IMR-90 (cell line): ENCODE measurements at places on chromosomes 3 and 15. TPM values are rescaled to one million over a fixed set of nuclear protein-coding genes. Genes with fewer than 3 reads are reported as not detected.

GRCh38 chr15:48085591-48085930 is 35.2 kb upstream of the SLC24A5 start:
- H3K4me1 ChIP-seq: no peaks in the 10 kb centered on the region
- H3K36me3 ChIP-seq: no peaks in the 10 kb centered on the region
- peaks cover 12% of the 10 kb centered on the region for H3K27me3 ChIP-seq
- no peak for DNase-seq
- H3K4me3 ChIP-seq: no peak overlapping the region
- no peak overlapping the region for H3K27ac ChIP-seq

- H3K4me1 ChIP-seq: no peaks in the 10 kb centered on the region; the same call in 1 of the 2 replicates
- peak; percentile 56 for DNase-seq
- H3K36me3 ChIP-seq: no peaks in the 10 kb centered on the region
- no peak overlapping the region for H3K27ac ChIP-seq
Observed at GRCh38 chr3:122258757-122259371, 66.2 kb upstream of the CSTA start.

DNA sequence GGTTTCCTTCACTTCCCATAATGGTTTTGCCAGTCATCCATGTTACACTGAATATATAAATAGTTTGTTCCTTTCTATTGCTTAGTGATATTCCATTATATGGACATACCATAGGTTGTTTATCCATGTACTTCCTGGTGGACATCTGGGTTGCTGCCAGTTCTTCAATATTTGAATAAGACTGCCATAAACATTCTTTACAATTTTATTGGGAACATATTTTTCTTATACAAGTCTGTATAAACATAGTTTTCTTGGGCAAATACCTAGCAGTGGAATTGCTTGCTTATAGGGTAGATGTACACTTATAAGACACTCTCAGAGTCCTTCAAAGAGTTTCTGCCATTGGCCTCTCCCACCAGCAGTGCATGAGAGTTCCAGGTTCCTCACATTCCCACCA is 231.4 kb downstream of the OPA1 start:
- H3K4me3 ChIP-seq: no peak overlapping the region
- no peaks in the 10 kb centered on the region for H3K4me1 ChIP-seq
- DNase-seq: no peak
- no peaks in the 10 kb centered on the region for H3K36me3 ChIP-seq

DNA sequence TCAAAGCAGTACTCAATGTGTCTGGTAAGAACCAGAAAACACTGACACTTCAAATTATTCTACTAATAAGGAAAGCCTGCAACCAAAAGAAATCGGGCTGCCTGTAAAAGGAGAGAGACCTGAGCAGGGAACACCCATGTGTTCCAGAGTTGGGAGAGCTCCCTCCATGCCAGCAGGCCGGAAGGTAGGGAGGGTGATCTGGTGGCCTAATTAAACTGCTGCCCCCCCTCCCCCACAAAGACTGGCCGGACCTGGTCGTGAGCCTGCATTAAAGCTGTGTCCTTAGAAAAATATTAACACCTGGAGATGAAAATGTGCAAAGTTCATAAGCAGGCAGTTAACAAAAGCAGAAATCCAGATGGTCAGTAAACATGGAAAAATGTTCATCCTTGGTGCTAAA is 170.6 kb upstream of the BHLHE40 start:
- no peak for DNase-seq
- H3K4me3 ChIP-seq: no peak overlapping the region
- H3K36me3 ChIP-seq: no peaks in the 10 kb centered on the region
- no peaks in the 10 kb centered on the region for H3K4me1 ChIP-seq
- peaks cover 4% of the 10 kb centered on the region for H3K27me3 ChIP-seq
- no peak overlapping the region for H3K27ac ChIP-seq

DNA sequence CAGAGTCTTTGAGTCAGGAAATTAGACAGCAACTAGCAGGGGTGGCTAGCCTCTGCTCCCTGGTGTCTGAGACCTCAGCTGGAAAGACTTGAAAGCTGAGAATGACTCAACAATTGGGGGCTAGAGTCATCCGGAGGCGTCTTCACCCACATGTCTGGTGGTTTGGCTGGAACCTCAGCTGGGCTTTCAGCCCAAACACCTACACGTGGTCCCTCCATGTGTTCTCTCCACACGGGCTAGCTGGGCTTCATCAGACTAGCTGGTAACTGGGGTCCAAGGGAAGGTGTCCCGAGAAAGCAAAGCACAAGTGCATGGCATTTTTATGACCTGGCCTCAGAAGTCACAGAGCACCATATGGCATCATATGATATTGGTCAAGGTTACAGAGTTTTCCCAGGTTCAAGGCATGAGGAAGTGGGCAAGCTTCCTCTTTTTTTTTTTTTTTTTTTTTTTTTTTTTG is 19.9 kb upstream of the ABHD2 start:
- no peak overlapping the region for H3K27ac ChIP-seq
- peak; percentile 98 for DNase-seq
- no peaks in the 10 kb centered on the region for H3K27me3 ChIP-seq
- no peaks in the 10 kb centered on the region for H3K36me3 ChIP-seq
- H3K4me3 ChIP-seq: no peak overlapping the region

- peaks cover 28% of the 10 kb centered on the region for H3K27me3 ChIP-seq
- H3K4me1 ChIP-seq: no peaks in the 10 kb centered on the region
- no peak overlapping the region for H3K4me3 ChIP-seq
- DNase-seq: no peak
Observed at GRCh38 chr3:113575206-113575605, 42.9 kb downstream of the SIDT1 start.

DNA sequence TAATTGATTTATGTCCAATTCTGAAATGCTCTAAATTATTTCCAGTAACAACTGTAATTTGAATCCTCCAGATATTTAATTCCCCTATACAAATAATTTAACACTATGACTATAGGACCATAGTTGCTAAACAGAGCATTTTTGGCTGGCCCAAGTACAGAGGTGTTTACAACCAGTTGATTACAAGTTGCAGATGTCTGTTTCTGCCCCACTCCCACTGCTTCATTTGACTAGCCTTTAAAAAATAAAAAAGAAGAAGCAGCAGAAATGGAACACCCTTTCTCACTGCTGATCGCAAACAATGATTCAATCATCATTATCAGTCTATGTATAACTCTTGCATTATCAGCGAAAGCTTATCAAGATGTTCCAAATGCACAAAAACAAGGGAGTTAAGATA is 54.6 kb downstream of the SENP7 start:
- H3K36me3 ChIP-seq: peaks cover 6% of the 10 kb centered on the region; the same call in 1 of the 2 replicates
- no peak for DNase-seq
- H3K4me3 ChIP-seq: no peak overlapping the region
- H3K27ac ChIP-seq: no peak overlapping the region
- no peaks in the 10 kb centered on the region for H3K27me3 ChIP-seq

GRCh38 chr3:32176989-32177701 is 61.3 kb upstream of the CMTM8 start:
- no peaks in the 10 kb centered on the region for H3K4me1 ChIP-seq
- H3K4me3 ChIP-seq: no peak overlapping the region
- H3K36me3 ChIP-seq: no peaks in the 10 kb centered on the region

DNA sequence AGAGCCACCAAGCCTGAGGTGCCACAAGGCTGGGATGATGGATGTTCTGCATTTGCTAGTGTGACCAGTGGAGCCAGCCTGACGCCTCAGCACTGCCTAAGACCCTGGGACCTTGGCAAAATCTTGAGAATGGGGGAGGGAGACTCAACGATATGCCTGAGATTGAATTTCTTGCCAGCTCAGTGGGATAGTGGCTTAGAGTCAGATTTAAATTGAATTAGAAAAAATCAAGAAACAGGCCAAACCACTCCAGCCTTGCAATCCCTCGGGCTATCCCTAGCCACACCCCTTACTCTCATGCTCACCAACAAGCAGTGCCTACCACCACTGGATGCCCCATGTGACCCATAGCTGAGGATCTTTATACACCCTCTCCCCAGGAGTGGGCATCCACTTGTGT is 18.7 kb upstream of the PDE8A start:
- H3K36me3 ChIP-seq: no peaks in the 10 kb centered on the region
- H3K4me1 ChIP-seq: peaks cover 6% of the 10 kb centered on the region
- no peak overlapping the region for H3K4me3 ChIP-seq
- H3K27me3 ChIP-seq: no peaks in the 10 kb centered on the region
- no peak overlapping the region for H3K27ac ChIP-seq

DNA sequence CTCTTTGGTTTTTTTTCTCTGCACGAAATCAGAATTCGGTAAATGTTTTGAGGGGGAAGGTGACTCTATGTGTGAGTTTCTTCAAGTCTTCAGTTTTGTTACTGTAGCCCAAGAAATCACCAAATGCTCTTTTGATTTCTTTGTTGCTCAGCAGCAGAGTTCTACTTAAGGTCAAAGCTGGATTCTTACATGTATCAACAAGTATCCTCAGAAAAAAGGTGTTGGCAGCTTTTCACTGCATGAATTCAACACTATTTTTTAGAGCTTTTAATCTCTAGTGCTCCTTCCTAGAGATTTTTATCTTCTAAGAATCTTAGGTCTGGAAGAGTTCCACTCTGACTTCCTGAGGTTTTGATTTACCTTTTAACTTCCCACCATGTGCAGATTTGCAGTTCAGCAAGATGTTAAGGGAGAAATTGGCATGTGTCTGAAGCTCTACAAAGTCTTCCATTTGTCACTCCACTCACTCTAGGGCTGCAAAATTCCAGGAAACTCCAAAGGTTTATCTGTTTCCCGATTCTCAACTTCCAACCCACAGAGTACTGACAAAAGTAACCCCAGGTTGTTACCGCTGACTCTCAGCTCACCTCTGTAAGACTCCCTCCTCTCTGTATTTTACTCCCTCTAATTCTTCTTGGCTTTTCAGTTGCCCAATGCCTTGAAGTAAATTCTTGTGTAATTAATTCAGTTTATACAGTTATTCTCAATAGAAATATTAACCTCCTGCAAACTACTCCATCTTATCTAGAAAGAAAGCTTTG is 13.3 kb upstream of the CD200 start:
- no peaks in the 10 kb centered on the region for H3K4me1 ChIP-seq
- H3K27ac ChIP-seq: no peak overlapping the region
- no peak overlapping the region for H3K4me3 ChIP-seq
- H3K27me3 ChIP-seq: peaks cover 10% of the 10 kb centered on the region
- DNase-seq: no peak

GRCh38 chr3:22959593-22959992 is 243.5 kb upstream of the UBE2E2 start:
- no peak overlapping the region for H3K27ac ChIP-seq
- H3K36me3 ChIP-seq: no peaks in the 10 kb centered on the region
- H3K4me1 ChIP-seq: no peaks in the 10 kb centered on the region
- no peak for DNase-seq
- no peaks in the 10 kb centered on the region for H3K27me3 ChIP-seq
- no peak overlapping the region for H3K4me3 ChIP-seq

DNA sequence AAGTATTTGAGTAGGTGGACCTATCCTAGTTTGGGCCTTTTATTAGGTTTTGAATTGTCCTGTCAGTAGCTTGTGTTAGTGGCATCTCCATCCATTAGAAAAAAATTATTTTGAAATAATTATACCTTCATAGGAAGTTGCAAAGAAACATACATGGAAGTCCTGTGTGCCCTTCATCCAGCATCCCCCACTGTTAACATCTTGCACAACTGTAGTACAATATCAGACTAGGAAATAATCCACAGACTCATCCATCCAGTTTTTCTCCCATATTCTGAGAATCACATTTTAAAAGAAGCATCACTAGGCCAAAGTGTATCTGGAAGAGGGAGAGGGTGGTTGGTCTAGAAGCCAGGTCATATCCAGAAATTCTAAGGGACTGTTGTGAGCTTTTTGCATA is 155.5 kb upstream of the ROPN1 start:
- peaks cover 17% of the 10 kb centered on the region for H3K27me3 ChIP-seq
- no peak for DNase-seq
- no peaks in the 10 kb centered on the region for H3K36me3 ChIP-seq
- H3K4me3 ChIP-seq: no peak overlapping the region
- H3K4me1 ChIP-seq: no peaks in the 10 kb centered on the region

GRCh38 chr15:59701880-59702279 is 12.8 kb upstream of the BNIP2 start:
- no peaks in the 10 kb centered on the region for H3K36me3 ChIP-seq
- DNase-seq: no peak
- no peak overlapping the region for H3K27ac ChIP-seq

- no peak overlapping the region for H3K27ac ChIP-seq
- H3K4me1 ChIP-seq: no peaks in the 10 kb centered on the region
- H3K4me3 ChIP-seq: no peak overlapping the region
- H3K36me3 ChIP-seq: no peaks in the 10 kb centered on the region
- H3K27me3 ChIP-seq: no peaks in the 10 kb centered on the region
Observed at GRCh38 chr3:162443376-162443775, 946.8 kb downstream of the OTOL1 start.

DNA sequence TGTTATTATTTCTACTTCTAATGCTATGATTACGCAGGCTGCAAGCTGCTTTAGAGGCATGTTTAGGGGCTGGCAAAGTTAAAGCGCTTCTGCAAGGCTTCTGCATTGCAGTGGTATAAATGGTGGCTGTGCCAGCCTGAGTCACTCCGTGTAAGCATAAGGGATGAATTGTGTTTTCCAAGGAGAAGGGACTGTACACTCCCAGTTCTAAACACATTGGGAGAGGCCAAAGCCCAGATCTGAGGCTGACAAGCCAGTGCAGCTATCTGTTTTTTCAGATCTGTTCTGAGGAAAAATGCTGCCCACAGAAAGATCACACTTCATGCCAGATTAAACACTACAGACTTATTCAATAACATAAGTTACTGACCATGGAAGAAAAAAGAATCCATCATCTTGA is 83.8 kb downstream of the PRICKLE2 start:
- H3K4me3 ChIP-seq: no peak overlapping the region
- H3K27ac ChIP-seq: no peak overlapping the region
- peaks cover 29% of the 10 kb centered on the region for H3K36me3 ChIP-seq
- H3K27me3 ChIP-seq: no peaks in the 10 kb centered on the region
- H3K4me1 ChIP-seq: peaks cover 10% of the 10 kb centered on the region

DNA sequence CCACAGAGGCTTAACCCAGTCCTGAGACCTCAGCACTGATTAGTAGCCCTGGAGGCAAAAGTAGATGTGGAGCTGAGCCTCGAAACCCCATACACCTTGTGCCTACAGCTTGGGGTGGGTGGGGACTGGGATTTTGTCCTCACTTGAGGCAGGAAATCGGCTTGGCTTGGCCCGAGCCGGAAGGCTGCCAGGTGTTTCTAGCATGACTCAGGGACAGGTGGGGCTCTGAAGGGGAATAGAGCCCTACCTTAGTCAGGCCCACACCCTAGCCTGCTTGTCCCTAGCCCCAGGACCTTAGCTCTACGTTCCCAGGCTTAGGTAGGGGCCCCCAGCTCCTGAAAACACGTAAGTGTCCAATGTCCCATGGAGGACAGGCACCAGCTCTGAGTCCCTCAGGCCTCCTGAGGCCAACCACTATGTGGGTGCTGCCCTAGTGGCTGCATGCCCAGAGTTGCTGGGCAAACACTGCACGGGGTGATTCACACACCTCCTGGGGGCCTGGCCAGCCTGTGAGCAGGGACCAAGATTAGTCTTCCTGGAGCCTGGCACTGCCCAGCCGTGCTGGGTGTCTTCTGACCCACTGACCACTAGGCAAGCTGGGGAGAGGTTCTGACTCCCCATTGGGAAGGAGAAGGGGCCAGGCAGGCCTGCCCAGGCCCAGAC is 3.1 kb downstream of the MST1R start:
- DNase-seq: peak; percentile 22
- H3K27ac ChIP-seq: no peak overlapping the region
- H3K36me3 ChIP-seq: no peaks in the 10 kb centered on the region
- peaks cover 10% of the 10 kb centered on the region for H3K4me1 ChIP-seq
- no peak overlapping the region for H3K4me3 ChIP-seq

The GP5 gene
- total RNA-seq: under 0.01 TPM in 2 replicates

The GRIP2 gene
- total RNA-seq: under 0.01 TPM in 1 of 2 replicates, not detected in the other

The TGM4 gene
- under 0.01 TPM in 1 of 2 replicates, not detected in the other for total RNA-seq

The TBC1D2B gene
- 17.7 and 17.8 TPM in 2 replicates for total RNA-seq

The CRTAP gene
- 86.9 and 108 TPM in 2 replicates for total RNA-seq

The FBXW12 gene
- not detected in 2 replicates for total RNA-seq

The P2RY14 gene
- not detected in 2 replicates for total RNA-seq

The RBM15B gene
- 17.2 and 17.4 TPM in 2 replicates for total RNA-seq

The SACM1L gene
- total RNA-seq: 40.9 and 44.2 TPM in 2 replicates

The MYO5C gene
- under 0.01 TPM in 2 replicates for total RNA-seq

The CYP11A1 gene
- 0.18 and 0.28 TPM in 2 replicates for total RNA-seq
